ENCODE measurements at places on chromosomes 3 and 15.

- no peak for DNase-seq
Measured at GRCh38 chr3:146832857-146833458, 227.8 kb upstream of the PLSCR5 start.

DNA sequence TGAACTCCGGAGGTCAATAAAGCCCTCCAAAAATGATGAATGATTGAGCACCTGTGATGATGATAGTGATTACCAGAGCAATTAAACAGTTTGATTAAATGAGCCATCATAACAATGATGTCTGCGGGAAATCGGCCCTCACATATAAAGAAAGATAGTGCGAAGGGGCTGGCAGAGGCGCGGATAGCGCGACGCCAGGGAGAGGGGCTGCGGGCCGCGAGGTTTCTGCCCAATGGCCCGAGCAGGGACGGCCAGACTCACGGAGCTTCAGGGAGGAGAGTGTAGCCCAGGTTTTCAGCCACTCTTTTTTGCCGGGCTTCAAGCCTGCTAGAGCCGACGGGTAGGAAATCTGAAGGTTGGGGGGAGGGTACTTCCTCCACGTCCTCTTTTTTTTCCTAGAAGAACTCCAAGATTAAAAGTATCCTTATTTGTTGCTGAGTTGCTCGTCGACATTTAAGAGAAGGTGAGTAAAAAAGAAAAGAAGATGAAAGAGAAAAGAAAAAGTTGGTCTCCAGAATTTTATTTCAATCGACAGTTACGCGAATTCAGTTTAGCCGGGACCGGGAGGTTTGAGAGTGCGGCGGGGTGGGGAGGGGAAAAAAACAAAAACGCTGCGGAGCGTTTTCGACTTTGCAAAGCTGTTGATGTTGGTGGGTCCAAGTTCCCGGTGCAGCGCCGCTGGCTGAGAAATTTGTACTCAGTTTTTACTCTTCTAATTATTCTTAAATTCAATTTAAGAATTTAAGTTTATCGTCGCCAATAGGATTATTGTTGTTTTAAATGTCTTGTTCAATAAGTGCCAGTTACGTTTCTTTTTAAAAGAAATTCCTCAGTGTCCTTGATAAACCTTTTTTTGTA lies 2.2 kb upstream of the MEIS2 start:
- no peak for DNase-seq

- no peak for DNase-seq
Measured at GRCh38 chr3:119258915-119259314, 18.2 kb upstream of the B4GALT4 start.

- DNase-seq, result no peak
Measured at GRCh38 chr15:67691450-67691849, 133.9 kb upstream of the SKOR1 start.

- DNase-seq, result no peak
Measured at GRCh38 chr3:68620211-68620610, 312.1 kb downstream of the TAFA4 start.

DNA sequence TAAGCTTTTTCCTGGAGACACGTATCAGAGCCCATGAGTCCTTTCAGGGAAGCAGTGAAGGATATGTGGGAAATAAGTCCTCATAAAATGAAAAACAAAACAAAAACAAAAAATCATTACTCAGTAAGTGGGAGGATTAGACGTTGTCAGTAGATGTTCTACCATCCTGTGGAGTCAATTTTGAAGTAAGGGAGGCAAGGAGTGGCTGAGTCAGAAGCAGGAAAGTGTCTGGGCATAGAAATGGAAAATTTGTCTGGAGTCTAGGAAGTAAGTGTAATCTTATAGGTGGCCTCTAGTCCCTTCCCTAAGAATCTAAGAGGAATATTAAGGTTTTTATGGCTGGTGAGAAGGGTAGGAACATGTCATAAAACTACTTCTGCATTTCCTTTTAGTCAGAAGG lies 339.8 kb upstream of the SEMA6D start:
- no peak for DNase-seq

- DNase-seq, result no peak
Measured at GRCh38 chr3:165195640-165196576, at the start of gene SLITRK3. TSS of gene SLITRK3 (minus strand) at chr3:165196384. CDS start at chr3:165190830, 5,554 bp downstream.

DNA sequence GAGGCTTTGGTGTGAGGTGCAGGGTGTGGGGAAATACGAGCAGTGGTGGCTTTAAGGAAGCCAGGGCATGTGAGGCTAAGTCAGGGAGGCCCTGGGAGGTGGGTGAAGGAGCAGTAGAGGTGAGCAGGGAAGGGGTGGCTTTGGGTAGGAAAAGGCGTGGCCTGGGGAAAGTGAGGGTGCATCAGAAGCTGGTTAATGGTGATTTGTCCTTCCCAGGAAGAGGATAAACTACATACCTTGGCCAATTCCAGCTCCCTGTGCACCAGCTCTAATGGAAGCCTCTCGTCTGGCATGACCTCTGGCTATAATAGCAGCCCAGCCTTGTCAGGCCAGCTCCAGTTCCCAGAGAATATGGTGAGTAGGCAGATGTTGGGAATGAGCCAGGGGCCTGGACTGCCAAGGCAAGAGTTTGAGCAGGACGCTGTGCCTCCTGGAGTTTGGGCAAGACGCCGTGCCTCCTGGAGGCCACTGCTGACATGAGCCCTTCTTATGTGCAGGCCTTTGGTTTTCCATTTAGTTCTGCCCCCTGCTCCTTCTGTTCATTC lies 41.3 kb downstream of the CDAN1 start:
- DNase-seq, result no peak

DNA sequence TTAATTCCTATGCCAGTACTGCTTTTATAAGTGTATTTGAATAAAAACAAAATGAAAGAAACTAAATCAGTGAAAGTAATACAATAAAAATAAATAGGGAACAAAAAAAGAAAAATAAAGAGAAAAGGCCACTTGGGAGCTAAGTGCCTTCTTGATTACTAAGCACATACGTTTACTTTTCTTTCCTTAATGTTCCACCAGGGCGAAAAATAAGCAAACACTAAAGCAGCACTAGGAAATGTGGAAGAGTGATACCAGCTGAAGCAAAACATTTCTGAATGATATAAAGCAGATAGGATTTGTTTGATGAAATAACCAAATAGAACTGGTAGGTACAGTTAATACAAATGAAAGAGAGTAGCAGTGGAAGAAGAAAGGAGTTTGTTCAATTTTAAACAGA lies 132.8 kb upstream of the ZPLD1 start:
- DNase-seq, result no peak

GRCh38 chr3:132256989-132257388 lies 60.2 kb upstream of the ACP3 start:
- no peak for DNase-seq

DNA sequence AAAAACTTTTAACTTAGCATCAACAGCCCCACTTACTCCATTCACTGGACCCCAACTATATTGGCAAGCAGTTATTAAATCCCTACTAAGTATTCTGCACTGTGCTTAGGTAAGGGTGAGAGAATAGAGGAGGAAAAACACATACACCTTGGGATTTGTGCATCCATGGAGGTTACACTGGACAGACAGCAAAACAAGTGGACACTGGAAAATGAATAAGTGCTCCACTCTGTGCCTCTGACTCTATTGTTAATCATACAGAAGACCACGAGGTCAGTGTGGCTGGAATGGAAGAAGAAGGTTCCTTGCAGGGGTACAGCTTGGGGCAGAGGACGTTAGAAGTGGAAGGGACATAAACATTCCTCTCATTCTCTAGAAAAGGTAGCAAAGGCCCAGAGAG lies 3.2 kb downstream of the ADCY5 start:
- no peak for DNase-seq

- no peak for DNase-seq
Measured at GRCh38 chr15:47312161-47312560, 405.1 kb upstream of the SEMA6D start.

DNA sequence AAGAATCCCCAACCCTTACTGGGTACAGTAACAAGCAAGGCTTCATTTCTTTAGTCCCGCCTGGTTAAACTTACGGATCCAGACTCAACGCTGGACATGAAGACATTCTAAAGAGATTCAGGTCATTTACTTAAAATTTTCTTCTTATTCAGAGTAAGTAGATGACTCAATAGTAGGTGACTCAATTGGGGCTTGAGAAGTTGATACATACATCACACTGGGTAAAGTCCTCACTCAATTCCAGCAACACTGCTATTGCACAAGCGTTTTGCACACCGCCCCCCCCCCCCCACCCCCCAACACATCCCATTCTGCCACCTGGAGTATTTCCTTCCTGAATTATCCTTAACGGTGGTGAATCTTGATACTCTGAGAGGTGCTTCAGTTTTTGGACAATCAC lies 610.0 kb downstream of the FOXP1 start:
- no peak for DNase-seq

DNA sequence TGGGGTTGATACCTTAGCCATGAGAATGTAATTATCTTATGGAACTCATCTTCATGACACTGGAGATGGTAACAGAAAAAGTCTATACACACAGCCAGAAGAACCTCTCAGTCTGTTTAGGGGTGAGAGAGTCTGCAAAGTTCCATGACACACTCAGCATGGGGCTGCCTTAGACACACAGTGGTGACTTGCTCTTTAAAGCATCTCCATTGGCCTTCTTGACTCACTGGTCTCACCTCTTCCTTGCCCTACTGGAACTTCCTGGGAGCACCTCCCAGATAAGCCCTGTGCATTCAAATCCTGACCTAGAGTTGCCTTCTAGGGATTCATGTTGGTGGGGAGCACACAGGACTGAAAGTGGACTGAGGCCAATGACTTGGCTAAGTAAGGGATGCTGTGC lies 9.3 kb downstream of the MAGI1 start:
- DNase-seq, result no peak

DNA sequence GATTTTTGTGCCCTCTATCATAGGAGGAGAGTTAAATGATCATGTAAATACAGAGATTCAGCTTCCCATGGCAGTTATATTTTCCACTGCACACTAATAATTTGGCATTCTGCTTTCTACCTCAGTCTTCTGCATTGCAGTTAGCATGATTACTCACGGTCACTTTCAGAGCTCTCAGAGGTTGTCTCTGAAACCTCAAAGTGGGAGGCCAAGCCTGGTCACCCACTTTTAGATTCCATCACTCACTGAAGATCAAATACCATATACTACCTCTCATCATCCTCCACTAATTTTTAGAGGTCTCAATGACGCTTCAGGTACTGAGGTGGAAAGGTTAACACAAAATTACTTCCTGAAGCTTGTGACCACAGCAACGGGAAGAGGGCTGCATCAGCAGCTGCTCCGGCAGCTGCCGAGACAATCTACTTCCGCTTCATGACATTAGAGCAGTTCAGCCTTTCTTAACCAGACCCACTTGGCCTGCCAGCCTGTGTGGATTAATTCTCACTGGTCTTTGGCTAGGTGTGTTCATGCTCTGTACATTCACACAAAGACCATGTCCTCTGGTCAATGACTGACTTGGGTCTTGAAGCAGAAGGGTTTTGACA lies 416.4 kb upstream of the PDZRN3 start:
- DNase-seq, result peak; percentile 29

- no peak for DNase-seq
Measured at GRCh38 chr3:43870120-43870519, 179.4 kb downstream of the ABHD5 start.

- no peak for DNase-seq
Measured at GRCh38 chr15:85440451-85440850, 60.0 kb downstream of the AKAP13 start.

GRCh38 chr3:31358473-31359070 lies 174.2 kb upstream of the STT3B start:
- no peak for DNase-seq

- no peak for DNase-seq
Measured at GRCh38 chr3:190620886-190621608, 107.2 kb downstream of the IL1RAP start.

DNA sequence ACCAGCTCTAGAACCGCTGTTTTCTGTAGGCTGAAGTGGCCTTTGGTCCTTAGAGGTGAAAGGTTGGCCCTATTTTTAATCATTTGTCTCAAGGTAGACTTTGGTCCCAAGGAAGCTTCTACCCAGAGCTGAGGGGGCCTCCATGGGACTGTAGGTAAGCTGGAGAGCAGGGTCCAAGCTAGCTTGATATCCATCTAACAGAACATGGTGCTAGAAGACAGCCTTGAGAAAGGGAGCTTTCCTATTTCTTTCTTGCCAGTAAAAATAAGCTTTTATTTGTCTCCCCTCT lies 3.6 kb upstream of the TNFAIP8L3 start:
- no peak for DNase-seq

GRCh38 chr3:123090728-123091531 lies 24.1 kb downstream of the PDIA5 start:
- no peak for DNase-seq

GRCh38 chr3:121202573-121202972 lies 294.6 kb downstream of the STXBP5L start:
- no peak for DNase-seq

DNA sequence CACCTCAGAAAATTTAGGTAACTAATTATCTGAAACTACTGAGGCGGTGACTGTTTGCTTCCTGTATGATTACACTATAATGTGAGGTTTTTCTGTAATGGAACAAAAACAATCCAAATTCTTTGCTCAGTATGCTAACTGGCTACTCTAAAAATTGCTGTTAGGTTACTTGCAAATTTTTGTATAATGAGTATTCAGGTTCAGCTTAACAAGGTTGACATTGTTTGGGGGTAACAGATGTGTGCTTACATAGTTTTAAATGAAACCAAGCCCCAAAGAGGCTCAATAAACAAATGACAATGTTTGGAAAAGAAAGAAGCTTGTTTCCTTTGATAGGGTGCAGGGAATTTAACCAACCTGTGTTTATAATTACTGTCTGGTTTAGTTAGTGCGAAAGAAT lies 414.5 kb upstream of the MDFIC2 start:
- no peak for DNase-seq

DNA sequence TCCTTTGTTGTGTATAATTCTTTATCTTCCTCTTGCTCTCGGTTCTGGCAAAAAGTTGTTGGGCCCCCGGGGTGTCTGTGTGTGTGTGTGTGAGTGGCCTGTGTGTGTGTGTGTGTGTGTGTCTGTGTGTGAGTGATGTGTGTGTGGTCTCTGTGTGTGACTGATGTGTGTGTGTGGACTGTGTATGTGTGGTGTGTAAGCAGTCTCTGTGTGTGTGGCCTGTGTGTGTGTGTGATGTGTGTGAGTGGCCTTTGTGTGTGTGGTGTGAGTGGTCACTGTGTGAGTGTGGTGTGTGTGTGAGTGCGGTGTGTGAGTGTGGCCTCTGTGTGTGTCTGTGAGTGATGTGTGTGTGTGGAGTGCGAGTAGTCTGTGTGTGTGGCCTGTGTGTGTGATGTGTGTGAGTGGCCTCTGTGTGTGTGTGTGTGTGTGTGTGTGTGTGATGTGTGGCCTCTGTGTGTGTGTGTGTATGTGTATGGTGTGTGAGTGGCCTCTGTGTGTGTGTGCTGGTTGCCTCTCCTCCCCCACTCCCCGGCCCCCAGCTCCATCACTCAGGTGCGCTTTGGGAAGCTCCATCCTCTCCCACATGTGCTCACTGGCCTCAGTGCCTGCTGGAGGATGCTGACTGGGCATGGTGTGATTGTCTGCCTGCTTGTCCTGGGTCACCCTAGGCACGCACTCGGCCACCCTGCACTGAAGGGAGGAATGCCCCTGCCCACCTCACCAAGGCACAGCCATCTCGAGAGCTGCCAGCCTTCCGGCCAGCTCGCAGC lies 8.8 kb downstream of the LINGO1 start:
- no peak for DNase-seq
